ENCODE measurements at places on chromosomes 5 and 9. TPM values are rescaled to one million over a fixed set of nuclear protein-coding genes. Genes with fewer than 3 reads are reported as not detected.

The TMED9 gene
- 228 TPM for polyA plus RNA-seq

The ZDHHC11B gene
- polyA plus RNA-seq, result 4.4 TPM

The TMEM215 gene
- polyA plus RNA-seq, result not detected

The SLC34A3 gene
- 0.24 TPM for polyA plus RNA-seq
